ENCODE measurements at places on chromosomes 7 and 10.

DNA sequence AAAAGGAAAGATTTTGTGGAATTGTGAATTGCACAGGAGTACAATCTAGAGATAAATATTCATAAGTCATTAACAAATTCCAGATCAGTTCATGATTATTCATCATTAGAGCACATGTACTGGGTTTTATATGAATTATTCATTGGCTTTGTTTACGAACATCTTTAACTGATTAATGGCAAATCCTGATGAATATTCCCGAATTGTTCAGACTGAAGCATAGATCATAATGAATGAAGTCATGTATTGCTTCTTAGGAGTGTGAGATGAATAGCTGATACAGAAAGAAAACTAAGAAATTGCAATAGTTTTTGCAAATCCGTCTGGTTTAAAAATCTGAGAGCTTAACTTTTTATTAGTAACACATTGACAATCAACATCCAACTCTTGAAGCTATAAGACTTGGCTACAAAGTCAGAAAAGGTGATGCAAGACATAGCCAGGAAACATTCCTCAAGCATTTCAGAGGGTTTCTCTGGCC lies 183.6 kb upstream of the DGKB start:
- DNase-seq, result no peak

GRCh38 chr10:71239946-71240795 lies 27.8 kb downstream of the UNC5B start:
- DNase-seq, result no peak

- DNase-seq, result no peak
Observed at GRCh38 chr7:50333221-50333651, 28.7 kb downstream of the IKZF1 start.

- DNase-seq, result no peak
Observed at GRCh38 chr10:86346799-86347665, 19.6 kb downstream of the GRID1 start.

DNA sequence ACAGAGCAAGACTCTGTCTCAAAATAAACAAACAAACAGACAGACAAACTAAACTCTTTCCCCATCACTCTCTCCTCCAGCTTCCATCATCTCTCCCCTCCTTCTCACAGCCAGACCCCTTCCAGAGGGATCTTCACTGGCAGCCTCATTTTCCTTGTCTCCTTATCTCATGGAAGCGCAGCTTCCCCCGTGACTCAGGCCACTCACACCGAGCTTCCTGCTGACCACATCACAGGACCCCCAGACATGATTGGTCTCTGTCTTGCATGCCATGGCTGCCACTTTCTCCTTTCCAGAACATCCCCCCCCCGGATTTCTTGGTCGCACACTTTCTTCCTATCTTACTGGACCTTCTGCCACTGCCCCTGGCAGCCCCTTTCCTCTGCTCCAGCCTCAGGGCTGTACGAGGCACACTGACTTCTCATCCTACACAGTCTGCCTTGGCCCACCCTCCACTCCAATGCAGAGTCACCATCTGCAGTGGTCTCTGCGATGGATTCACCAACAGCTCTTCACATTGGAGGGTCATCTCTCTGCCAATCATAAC lies 4.9 kb upstream of the INSIG1 start:
- no peak for DNase-seq

DNA sequence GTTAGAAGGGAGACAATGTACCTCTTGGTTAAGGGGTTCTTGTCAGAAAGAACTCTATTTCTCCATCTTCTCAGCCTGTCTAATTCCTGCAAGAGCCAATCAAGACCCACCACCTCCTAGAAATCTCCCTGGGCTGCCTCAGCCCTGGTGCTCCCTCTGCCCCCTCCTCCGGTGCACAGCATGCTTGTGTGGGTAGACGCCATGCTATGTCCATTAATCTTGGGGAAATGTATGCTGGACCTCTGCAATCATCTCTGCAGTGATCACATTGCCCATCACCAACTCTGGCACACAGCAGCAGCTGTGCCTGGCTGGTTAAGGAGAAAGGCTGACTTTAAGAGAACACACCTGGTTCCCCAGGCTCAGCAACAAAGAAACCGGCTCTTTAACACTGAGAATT lies 37.3 kb downstream of the SH3PXD2A start:
- DNase-seq, result no peak

- DNase-seq, result no peak
Observed at GRCh38 chr10:99430116-99430450, 341 bp downstream of the GOT1 start.

GRCh38 chr10:24118246-24118645 lies 90.7 kb upstream of the KIAA1217 start:
- DNase-seq, result no peak

DNA sequence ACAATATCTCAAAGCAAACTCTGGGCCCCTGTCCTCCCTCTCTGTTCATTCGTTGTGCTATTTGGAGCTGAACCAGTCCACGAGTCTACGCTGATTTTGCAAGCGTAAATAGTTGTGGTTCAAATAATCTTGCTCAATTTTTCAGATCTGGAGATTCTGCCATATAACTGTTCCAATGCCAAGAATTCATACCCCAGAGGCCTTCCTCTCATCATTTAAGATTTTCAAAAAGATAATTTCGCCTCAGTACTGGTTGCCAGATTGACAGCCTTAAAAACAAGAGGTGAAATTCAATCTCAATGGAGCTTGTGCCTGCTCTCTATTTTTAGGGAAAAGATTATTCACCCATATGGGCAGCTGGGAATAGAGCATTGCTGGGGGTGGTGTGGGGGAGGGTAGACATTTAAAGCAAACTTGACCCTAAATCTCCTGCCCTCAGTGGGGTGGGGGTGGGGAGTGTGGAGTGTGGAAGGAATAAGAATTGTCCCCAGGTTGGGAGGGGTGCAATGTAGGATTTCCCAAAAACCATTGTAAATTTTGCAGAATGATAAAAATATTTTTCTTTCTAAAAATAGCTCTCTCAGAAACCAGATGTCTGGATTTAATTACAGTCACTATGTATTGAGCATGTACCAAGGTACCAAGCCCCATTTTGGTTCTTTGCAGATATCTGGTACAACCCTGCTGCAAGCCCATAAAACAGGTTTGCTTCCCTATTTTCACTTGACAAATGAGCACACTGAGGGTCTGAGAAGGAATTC lies 104.7 kb upstream of the EEPD1 start:
- DNase-seq, result no peak

DNA sequence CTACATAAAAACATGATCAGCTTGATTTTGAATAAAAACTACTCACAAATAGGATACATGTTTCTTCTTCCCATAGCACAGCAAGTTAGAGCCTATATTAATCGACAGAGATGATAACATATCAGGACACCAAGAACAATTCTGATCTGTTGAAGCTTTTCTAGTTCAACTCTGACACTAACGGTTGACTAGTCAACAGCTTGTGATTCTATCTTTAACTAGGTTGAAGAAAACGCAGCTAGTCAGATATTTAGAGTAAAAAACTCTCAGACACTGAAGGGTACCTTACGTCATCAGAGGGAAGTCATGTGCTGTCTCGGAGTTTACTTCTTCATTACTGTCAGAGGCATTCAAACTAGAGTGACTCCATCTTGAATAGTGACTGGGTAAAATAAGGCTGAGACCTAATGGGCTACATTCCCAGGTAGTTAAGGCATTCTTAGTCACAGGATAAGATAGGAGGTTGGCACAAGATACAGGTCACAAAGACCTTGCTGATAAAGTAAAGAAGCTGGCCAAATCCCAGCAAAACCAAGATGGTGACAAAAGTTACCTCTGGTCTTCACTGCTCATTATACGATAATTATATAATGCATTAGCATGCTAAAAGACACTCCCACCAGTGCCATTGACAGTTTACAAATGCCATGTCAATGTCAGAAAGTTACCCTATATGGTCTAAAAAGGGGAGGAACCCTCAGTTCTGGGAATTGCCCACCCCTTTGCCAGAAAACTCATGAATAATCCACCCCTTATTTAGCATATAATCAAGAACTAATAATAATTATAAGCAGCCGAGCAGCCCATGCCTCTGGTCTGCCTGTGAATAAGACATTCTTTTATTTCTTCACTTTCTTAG lies 21.3 kb downstream of the CCDC71L start:
- no peak for DNase-seq

DNA sequence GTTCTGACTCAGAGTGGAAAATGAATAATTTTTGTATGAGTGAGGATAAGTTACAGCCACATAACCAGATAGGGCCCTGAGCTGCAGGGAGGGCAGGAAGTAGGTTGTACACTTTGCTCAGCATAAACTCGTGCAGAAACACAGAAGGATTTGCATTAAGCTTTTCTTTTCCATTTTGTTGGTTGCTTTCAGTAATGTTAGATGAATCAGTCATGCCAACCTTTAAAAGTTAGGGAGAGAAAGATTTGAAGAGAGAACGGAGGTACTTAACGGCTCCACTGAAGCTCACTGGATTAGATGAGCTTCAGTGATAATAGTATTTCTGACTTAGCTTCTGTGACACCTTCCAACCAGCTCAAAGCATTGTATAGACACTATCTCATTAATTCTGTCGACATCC lies 348.1 kb downstream of the GATA3 start:
- DNase-seq, result no peak

GRCh38 chr10:12803776-12804175 lies 197.7 kb downstream of the CCDC3 start:
- no peak for DNase-seq

DNA sequence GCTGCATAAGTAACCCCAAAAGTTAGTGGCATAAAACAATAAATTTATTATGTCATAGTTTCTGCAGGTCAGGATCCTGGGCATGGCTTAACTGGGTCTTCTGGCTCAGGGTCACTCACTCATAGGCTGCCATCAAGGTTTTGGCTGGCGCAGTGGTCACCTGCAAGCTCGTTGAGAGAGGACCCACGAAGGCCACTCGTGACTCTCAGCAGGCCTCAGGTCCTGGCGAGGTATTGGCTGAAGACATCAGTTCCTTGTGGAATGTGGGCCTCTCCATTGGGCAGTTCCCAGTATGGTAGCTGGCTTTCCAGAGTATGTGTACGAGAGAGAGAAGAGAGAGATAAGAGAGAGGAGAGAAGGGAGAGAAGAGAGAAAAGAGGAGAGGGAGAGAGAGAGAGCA lies 138.3 kb upstream of the KLF14 start:
- no peak for DNase-seq

- no peak for DNase-seq
Observed at GRCh38 chr7:44313016-44313415, 12.4 kb downstream of the CAMK2B start.

GRCh38 chr10:84337199-84337598 lies 8.8 kb downstream of the CCSER2 start:
- DNase-seq, result no peak

- DNase-seq, result no peak
Observed at GRCh38 chr7:52079726-52080125, 763.1 kb upstream of the COBL start.

- no peak for DNase-seq
Observed at GRCh38 chr7:81433206-81433605, 336.6 kb downstream of the HGF start.

DNA sequence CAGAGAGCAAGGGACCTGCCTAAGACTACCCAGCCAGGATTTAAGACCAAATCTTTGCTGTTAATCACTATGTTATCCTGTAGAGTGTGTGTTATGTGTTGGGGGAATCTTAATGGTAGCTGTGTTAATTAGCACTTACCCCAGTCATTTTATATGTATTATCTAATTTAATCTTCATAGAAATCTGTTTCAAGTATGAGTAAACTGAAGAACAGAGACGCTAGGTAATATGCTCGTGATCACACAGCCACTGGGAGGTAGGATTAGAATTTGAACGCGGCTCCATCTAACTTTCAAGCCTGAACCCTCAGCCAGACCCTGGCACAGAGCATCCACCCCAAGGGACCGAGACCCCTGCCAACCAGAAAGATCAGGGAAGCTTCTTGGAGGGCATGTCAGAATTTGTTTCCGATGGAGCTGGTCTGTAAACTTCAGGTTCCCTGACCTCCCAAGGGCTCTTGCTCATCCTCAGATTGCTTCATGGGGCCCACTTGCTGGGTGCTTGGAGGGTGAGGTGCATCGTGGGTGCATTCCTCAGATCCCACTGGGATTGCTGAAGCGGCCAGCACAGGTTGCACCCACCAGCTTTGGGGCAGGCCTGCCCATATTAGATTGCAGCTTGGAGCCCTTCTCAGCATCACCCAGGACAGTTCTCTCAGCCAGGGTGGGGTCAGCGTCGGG lies 105.0 kb downstream of the ZMIZ1 start:
- DNase-seq, result no peak

GRCh38 chr10:75297021-75297599 lies 61.4 kb upstream of the COMTD1 start:
- no peak for DNase-seq

DNA sequence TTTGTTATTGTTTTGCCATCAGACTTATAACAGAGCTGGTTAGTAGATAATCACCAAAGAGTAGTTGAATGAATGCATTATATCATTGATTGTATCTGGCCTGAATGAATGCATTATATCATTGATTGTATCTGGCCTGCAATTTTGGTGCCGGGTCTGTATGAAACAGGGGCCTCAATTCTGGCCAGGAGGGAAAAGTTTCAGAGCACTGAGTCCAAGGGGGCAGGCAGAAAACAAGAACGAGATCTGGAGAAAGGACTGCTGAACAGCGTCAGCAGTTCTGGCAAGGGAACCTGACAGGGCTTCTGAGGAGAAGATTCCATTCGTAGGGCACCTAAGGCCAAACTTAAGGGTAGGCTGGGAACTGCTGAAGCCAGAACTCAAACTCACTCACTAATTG lies 128.0 kb downstream of the SEMA3C start:
- no peak for DNase-seq

GRCh38 chr7:5334671-5335070 lies 51.9 kb downstream of the SLC29A4 start:
- DNase-seq, result no peak

GRCh38 chr7:30992414-30992813 lies 28.7 kb downstream of the GHRHR start:
- no peak for DNase-seq

DNA sequence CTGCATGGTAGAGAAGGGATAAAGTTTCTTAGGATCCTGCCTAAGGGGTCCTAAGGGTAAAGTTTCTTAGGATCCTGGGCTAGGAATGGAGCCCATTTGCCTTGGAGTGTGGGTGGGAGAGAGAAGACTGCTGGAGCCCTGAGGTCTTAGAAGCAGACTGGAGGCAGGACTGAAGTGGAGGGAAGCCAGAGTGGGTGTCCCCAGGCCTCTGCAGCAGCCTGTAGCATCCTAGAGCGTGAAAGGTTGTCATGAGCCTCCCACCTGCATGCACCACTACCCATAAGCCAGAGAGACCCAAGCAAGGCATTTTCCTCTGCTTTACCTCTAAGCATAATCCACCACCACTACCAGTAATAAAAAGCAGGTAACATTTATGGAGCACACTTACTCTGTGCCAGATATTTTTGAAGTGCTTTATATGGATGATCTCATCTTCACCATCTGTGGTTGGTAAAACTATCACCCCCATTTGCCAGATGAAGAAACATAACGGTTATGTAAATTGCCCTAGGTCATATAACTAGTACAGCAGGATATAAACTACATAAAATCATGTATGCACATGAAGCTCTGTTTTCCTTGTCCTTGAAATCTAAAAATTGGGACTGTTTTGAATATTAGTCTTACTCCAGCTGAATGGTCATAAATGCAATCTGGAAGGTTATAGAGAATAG lies 103.5 kb upstream of the CCDC6 start:
- DNase-seq, result no peak

DNA sequence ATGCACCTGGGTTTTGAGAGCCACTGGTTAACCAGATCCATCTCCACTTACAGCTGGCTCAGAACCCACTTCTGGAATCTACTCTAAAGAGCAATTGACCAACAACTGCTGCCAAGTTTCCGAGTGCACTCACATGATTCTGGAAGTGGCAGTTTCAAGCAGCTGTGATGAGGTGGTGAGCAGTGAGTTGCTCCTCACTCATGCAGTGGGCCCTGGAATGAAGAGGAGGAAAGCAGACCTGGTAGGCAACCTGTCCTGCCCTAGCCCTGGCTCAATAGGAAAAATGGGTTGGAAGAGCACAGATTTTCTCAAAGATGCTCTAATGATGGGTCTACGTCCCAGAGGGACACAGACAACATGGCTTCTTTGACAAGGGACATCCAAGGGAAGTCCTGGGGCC lies 70.7 kb upstream of the NPY start:
- no peak for DNase-seq
